Aorta (tissue), 5 donors: ENCODE measurements at places on chromosomes 5 and 9. TPM values are rescaled to one million over a fixed set of nuclear protein-coding genes. Genes with fewer than 3 reads are reported as not detected.

- DNase-seq = no peak
These were observed 15.4 kb downstream of the FAM174A start for GRCh38 chr5:100550531-100551051.

DNA sequence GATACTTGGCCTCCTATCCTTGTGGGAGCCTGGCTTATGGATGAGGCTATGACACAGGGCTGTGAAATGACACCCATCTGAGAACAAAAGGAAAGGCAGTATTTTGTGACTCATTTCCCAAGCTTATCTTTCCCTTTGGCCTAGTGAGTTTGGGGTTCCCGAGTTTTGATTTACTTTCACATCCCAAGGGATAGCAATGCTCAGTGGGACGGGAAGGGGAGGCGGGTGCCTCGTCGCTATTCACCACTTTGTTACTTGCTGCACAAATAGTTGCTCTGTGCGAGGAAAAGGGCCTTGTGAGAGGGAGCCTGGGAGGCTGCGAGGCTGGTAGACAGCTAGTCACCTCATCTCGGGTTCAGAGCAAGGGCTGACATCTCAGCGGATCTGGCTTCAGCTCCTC, 59.1 kb upstream of the ENTREP1 start:
- no peak for DNase-seq

DNA sequence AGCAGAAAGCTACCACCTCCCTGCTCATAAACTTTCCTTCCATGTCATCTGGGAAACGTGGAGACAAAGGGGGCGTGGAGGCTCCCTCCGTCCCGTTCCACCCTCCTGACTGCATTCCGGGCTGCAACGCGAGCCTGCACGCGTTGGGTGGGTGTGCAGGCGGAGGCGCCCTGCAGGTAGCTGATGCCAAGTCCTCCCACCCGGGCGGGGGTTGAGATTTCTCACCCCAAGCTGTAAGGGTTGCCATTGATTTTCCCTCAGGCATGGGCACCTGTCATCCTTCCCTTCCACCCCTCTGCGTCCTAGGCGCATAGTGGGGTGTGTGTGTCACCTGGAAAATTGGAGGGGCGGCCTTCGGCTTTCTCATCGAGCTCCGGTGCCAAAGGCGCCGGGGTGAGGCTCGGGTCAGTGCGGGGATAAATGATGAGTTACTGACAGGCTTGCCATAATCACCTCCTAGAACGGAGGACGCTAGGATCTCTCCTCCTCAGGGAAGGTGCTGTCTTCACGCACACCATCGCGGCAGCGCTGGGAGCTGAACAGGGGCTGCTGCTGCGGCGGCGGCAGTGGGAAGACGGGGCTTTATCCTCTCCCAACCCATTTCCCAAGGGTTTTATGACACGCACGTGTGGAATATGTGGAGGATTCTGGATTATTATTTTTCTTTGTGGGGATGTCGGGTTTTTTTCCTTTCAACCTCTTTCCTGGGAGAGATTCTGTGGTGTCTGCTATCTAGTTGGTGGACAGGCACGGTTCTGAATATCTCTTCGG, 973 bp downstream of the PLPPR1 start:
- peak; percentile 64 for DNase-seq

- peak; percentile 78 for DNase-seq
These were observed 2.1 kb downstream of the CCNO start for GRCh38 chr5:55231029-55231918.

DNA sequence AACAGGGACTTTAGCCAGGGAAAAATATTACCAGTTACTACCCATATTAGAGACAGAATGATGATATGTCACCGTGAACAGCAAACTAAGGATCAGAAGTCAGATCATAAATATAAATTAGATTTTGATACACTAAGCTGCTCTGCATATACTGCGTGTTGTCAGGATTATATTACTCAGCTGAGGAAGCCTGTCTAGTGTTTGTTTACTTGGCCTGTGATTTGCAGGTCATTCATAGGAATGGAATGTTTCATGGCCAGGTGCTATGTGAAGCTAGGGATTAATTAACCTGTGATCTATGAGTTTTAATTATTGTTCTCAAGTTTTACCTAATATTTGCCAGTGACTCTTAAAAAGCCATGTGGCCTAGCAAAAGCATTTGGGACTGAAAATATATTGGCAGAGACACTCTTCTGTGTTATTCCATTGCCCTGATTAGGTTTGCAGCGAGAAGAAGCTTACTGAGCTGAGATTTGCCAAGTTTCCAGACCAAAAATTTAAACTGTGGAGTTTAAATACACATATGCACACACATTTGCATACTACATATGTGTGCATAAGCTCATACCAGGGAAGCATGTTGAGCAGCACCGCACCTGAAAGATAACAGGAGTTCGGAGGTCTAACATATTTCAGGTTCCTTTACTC, 496.3 kb upstream of the GRIA1 start:
- DNase-seq = no peak

DNA sequence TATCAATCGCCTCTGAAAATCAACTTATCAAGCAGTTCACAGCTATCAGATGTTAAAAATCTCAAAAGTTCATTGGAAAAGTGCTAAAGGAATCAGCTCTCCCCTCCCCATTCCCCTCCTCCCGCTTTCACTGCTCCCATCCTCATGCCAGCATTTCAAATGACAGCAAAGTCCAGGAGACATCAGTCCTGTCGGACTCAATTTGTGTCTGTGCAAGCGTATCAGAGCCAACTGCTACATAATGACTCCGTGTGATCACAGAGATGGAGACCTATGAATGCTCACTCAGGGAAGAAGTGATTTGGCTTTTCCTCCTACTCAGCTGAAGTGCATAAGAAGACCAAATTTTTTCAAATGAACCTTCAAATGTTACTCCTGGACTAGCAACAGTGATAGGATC, 937.2 kb upstream of the DMAC1 start:
- no peak for DNase-seq

Gene SUSD3
- total RNA-seq = 10.3 TPM

DNA sequence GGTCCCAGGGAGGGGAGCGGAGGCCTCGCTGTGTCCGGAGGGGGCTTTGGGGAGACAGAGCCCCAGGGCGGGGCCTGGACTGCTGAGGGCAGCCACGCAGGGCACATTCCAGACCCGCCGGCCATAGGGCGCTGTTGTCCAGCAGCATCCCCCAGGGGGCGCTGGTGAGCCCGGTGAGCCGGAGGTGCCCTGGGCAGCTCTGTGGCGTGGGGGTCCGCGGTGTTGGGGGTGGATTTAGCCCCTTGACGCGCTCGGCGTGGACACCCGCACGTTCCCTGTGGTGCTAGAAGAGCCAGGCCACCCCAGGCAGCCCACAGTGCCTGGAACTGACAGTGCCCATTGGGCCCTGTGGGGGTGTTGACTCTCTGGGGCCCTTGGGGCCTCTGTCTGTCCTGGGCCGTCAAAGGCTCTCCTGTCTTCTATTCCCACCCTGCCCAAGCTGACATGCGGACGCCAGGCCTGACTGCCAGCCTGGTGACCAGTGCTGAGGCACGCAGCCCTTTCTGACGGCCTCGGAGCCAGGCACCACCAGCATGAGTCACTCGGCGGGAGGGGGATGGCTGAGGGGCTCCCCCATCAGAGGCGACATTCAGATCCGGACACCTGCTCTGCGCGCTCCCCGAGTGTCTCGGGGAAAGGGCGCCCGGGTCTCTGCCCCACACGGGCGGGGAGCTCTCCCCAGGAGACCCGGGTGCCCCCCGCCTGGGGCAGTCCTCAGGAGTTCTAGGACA, 23.9 kb downstream of the TPPP start:
- DNase-seq = peak; percentile 46

DNA sequence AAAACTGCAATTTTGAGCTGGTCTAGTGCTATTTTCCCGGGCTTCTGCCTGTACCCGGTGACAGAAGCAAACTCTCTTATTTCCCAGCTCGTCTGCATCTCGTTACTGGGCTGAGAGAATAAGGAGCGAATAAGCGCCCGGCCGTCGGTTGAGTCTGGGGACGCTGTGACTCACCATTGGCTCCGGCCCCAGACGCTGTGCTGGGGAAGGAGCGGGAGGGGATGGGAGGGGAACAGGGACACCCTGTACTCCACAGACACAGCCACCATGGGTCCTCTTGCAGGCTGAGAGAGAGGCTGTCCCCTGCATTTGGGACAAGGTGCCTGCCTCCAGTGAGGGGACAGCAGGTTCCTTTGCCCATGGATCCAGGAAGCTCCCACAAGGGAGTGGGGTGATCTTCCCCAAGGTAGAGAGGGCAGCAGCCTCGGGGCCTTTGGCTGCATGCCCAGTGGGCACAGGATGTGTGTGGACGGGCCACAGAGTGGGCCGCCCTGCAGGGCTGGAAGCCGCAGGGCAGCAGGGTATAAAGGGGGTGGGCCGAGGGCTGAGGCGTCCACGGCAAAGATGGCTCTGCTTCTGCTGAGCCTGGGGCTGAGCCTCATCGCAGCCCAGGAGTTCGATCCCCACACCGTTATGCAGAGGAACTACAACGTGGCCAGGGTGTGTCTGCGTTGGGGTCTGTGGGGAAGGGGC, at the start of gene LCN9:
LCN9 (plus strand) TSS at position 552 of the 693 bp plus-strand sequence; CDS start at position 565, 13 bp downstream.
- no peak for DNase-seq

DNA sequence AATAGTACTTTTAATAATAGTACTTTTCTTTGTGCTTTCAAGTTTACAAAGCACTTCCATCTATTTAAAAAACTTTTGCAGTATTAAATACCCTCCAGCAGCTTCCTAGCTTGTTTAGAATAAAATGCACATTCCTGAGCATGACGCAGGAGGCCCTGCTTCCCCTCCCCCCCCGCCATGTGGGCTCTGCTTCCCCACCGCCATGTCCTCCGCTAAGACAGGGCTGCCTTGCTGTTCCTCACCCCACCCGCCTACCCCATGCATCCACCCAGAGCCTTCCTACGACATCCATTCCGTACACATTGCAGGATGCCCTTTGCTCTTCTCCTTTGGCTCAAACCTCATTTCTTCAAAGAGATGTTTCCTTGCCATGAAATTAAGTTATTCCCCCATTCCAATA, 205.9 kb upstream of the MSX2 start:
- no peak for DNase-seq

- no peak for DNase-seq
These were observed 265.8 kb downstream of the MAST4 start for GRCh38 chr5:66862020-66862419.

GRCh38 chr5:14902826-14903560, 31.4 kb upstream of the ANKH start:
- DNase-seq = no peak

DNA sequence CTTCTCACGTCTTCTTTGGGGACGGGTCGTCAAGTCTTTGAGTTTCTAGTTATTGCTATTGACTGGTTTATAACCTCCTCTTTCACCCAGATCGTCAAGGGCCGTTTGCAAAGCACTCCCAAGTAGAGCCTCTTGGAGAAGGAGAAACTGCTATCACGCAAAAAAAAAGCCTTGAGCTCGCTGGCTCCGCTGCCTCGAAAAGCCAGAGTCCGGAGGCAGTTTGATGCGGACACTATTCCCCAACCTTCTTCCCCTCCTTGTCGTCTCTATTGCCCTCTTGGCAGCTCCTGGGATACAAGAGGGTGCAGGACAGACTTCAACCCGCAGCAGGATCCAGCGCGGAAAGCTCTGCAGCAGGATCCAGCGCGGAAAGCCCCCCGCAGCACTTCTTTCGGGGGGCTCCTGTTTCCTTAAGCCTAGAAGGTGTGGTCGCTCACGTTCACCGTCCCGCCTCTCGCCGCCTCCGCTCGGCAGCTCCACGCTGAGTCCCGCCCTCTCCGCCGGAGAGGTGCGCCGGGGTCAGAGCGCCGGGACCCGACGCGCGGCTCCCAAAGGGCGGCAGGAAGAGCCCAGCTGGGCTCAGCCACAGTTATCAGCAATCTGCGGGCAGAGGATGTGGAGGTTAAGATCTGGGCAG, at the start of gene PCDHAC1:
PCDHAC1 (plus strand) TSS at position 494 of the 637 bp plus-strand sequence. CDS start 594 bp downstream, outside the sequence.
- DNase-seq = no peak

Gene NUP214
- 63.6 TPM for total RNA-seq

Gene TRIM7
- total RNA-seq = 3.0 TPM

GRCh38 chr5:176356179-176356566, 5.4 kb downstream of the KIAA1191 start:
- DNase-seq = no peak

DNA sequence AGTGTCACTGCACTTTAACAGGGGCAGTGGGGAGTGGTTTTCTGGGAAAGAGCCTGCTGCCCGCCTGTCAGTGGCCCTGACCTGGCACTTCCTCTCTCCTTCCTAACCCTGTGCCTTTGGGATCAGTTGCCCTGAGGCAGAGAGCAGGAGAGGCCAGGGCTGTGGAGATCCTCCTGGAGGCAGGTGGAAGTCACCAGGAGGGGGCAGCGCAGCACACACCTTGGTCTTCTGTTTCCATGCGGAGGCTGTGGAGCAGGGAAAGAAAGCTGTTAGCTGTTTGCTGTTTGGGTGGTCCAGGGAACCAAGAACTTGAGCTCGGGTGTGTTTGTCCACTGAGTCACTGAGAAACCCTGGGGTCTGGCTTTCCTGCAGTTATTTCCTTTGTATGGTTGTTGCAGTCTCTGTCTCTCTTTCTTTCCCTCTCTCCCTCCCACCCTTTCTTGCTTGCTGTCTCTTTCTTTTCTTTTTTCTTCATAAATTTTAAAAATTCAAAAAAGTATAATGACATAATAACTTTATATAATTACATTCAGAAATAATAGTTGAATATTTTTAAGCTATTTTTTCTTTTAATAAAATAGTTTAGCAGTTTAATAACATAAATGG, 28.1 kb downstream of the NTRK2 start:
- DNase-seq = peak; percentile 92

GRCh38 chr5:3009605-3010004, 258.1 kb upstream of the IRX2 start:
- no peak for DNase-seq

DNA sequence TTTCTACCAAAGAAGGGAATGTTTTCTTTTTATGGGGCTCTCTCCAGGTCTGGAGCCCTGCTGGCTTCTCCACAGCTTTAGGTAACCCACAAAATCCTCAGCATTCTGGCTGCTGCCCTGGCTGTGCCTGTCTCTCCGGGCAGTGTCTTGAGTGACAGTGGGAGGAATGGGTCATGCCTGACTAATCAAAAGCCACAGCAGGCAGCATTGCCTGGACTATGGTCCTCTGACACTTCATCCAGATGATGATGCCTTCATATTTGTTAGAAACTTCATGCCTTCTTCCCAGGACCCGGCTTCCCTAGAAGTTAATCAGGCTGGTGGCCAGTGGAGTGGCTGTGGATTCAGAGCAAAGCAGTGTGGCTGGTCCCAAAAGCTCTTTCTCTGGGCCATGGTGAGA, 32.2 kb upstream of the TGFBI start:
- DNase-seq = no peak

DNA sequence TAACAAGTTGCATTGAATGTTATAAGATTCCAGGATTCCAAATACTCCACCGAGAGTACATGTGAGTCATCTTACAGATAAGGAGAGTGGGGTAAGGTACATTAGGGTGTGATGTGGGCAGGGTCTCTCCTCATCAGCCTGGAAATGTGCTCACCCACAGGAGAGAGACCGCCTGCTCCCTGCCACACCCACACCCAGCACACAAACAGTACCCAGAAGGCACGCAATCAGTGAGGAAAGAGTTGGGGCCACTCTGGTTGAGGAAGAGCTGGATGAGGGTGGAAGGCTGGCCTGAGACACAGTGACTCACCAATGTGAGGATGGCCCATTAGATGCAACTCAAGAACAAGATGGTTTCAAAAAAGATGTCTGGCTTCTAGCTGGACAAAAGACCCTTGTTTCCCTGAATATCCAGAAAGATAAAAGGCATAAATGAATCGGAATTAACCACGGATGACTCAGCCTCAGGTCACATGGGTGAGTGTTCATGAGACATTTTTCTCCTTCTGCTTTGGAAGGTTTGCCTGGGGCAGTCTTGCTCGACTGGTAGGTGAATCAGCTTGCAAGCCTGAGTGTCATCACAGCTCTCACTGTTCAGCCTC, 51.1 kb upstream of the LHFPL2 start:
- DNase-seq = no peak

- DNase-seq = no peak
These were observed 249.5 kb downstream of the MAN2A1 start for GRCh38 chr5:109939116-109939682.

Gene SARDH
- 3.0 TPM for total RNA-seq
